ENCODE measurements at places on chromosomes 4 and X.

DNA sequence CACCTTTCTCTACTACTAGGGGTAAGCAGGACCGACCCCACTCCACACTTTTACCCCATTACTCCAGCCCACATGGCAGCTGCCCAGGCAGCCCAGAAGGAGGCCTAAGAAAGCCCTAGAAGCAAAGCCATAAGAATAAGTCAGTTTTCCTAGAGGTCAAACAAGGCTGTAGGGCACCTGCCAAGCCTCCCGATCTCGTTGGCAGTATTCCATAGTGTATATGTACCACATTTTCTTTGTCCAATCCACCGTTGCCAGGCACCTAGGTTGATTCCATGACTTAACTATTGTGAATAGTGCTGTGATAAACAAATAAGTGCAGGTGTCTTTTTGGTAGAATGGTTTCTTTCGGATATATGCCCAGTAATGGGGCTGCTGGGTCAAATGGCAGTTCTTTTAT lies 54.2 kb downstream of the RHOXF2B start:
- DNase-seq = no peak

- DNase-seq = no peak
Observed at GRCh38 chrX:97936296-97936695, 1052.6 kb downstream of the RPA4 start.

DNA sequence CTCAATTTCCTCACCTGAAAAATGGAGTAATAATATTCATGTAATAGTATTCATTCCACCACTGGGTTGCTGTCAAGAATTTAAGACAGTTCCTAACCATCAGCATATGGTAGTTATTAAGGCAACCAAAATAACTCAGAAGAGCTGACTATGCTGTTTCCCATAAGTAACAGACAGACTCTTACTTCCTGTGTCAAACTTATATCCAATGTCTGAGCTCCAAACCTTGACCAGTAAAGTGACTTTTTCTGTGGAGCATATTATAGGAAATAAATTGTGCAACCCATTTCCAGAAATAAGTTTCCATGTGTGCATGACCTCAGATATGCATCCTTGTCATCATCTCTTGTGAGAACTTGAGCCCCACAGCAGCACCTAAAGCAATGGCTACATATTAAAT lies 78.8 kb downstream of the HADH start:
- peak; percentile 75 for DNase-seq

GRCh38 chr4:41176340-41176739 lies 38.0 kb downstream of the APBB2 start:
- peak; percentile 86 for DNase-seq

DNA sequence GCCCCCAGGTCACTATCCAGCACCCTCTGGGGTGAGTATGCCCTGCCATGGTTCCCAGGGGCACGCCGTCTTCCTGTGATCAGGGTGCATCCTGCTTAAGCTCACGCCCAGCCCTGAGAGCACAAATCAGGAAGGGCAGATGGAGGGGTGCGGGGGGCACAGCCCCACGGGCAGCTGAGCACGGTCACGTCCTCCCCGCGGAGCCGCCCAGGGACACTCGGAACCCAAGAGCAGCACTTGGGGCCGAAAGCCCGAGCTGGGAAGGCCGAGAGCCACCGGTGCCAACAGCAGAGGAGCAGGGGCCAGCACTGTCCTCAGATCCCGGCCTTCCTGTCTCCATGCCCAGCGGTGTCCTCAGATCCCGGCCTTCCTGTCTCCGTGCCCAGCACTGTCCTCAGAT lies 21.5 kb downstream of the NELFA start:
- no peak for DNase-seq

- peak; percentile 10 for DNase-seq
Observed at GRCh38 chrX:72347366-72347765, 41.7 kb upstream of the CITED1 start.

- DNase-seq = no peak
Observed at GRCh38 chr4:6854098-6854744, 55.4 kb upstream of the TBC1D14 start.

DNA sequence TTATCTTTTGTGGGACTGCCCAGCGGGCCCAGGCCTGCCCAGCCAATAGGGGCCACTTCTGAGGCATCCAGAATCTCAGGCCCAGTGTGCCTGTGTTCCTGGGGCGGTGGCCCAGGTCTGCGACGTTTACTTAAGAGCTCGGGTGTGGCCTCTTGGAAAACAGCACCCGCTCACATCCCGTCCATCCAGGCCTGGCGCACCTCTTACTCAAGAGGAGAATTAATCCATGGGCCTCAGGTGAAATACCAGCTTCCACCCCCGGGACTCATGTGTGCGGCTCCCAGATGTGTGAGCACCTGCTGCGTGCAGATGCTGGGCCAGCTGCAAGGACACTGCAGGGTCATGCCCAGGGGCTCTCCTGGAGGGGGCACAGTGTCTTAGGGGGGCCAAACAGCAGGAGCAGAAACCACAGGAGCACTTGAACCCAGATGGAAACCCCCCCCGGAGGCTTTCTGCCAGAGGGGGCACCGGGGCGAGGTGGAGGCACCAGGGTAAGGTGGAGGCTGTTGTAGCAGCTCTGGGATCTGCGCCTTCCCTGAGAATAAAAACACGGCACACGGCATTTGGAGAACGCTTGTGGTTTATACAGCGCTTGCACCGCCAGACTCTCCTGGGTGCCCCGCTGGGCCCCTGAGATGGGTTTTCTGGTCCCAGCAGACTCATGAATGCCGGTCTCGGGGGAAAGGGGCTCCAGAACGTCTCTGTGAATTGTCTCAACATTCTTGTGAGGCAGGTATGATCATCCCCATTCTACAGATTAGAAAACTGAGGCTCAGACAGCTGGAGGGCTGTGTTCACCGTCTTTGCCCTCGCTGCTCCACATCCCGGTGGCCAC lies 2.8 kb downstream of the PSAPL1 start:
- no peak for DNase-seq

- DNase-seq = no peak
Observed at GRCh38 chr4:64799751-64800150, 390.5 kb upstream of the TECRL start.

DNA sequence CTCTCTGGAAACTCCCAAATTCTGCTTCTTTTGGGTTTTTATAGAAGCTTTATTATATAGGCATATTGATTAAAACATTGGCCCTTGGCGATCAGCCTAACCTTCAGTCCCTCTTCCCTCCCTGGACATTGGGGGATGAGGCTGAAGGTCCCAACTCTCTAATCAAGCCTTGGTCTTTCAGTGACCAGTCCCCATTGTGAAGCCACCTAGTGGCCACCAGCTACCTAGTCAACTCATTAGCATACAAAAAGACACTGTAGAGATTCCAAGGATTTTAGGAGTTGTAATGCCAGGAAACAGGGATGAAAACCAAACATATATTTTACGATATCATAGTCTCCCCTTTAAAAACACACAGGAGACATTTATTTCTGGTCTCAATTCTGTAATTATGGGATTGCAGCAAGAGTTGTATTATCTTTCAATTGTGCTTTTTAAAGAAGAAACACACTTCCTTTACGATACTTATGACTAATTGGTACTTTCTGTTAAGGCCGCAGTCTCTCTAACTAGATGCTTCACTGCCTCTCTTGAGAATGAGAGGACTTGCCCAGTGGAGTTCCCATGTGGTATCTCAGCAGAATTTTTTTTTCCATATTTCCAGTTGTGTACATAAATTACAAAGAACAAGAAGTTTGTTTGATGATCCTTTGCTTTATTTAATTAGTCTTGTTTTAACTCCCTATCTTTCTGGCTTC lies 58.2 kb downstream of the WDR17 start:
- peak; percentile 4 for DNase-seq

GRCh38 chrX:64976673-64977040 lies 407 bp upstream of the ZC4H2 start:
- DNase-seq = no peak

- DNase-seq = no peak
Observed at GRCh38 chr4:152708361-152708760, 28.6 kb upstream of the TMEM154 start.

GRCh38 chr4:54513204-54513603 lies 144.6 kb upstream of the KIT start:
- DNase-seq = peak; percentile 2

DNA sequence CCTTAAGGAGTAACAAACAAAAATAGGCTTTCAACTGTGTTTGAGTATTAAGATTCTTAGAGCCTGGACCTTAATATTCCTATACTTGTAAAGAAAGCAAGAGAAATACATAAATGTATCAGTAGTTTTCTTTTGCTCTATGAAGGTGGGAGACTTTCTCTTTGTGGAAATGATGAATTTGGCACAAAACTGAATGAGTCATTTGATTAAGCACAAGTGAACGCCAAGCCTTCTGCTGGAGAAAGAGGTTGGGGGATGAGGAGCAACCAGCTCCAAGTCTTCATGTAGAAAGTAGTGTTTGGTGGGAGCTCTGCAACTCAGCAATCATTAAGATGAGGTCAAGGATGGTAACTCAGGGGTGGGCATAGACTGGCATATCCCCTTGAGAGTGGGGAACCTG lies 49.6 kb downstream of the MEPE start:
- DNase-seq = no peak

DNA sequence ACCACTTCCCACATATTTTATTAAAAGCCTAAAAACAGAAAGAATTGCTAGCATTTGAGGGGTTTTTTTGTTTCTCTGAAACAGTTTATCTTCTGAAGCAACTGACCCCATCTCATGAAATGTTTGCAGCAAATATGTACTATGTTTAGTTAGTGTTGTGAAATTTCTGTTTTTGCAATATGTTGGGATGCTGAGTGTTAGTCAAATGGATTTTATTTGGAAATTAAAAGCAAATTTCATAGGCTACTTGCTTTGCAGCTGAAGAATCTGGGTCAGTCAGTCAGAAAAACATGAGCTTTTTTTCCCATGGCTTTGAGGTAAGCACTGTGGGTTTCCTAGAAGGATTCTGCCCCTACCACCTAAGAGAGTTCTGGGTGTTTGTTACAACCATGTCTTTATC lies 184.9 kb upstream of the DKK2 start:
- peak; percentile 73 for DNase-seq

DNA sequence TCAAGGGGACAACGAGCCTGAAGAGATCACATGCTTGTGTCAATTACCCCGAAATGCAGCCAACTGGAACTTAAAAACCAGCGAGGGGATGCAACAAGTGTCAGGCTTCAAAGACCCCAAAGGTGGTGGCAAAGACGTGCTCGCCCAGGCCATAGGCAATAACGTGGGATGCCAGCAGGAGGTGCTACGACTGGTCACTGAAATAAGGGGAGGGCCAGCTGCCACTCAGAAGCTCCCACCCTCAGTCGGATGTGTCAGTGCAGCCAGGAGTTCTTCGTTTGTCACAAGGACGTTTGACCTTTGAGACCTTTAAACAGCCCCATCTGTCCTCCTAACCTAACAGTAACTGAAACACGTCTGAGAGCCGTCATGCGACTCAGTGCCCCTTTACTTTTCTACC lies 556.8 kb upstream of the PCDH10 start:
- no peak for DNase-seq

- peak; percentile 73 for DNase-seq
Observed at GRCh38 chrX:110021258-110022022, 18.5 kb downstream of the TMEM164 start.

GRCh38 chr4:41427931-41428600 lies 109.9 kb upstream of the LIMCH1 start:
- no peak for DNase-seq

DNA sequence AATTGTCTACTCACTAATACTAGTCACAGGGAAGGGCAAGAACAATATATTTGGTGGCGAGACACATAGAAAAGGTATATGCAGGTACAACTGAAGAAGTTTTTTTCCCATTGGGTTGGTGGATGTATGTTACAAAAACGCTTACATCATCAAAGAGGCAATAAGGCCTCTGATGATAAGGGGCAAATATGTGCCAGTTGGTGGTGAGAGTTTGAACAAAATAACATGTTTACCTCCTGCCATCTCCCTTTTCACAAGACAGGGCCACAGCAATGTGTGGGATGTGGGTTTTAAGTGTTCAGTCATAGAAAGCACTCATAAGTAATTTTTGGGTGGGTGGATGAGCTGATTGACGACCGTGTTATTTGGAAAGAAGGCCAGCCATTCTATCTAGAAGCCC lies 41.7 kb downstream of the PAGE2 start:
- no peak for DNase-seq

GRCh38 chrX:47233333-47234113 lies 714 bp downstream of the USP11 start:
- DNase-seq = peak; percentile 98

DNA sequence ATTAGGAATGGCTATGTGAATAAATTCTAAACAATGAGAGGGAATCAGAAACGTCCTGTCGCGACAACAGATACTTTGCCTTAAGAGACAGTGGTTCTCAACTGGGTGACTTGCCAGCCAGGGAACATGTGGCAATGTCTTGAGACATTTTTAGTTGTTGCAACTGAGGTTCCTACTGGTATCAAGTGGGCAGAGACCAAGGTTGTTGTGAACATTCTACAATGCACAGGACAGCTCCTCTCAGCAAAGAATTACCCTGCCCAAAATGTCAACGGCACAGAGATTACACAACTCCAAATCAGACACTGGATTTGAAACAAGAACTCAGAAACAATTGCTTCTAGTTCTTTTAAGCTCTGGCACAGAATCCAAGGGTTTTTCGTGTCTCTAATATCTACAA lies 128.6 kb downstream of the ARHGAP6 start:
- DNase-seq = peak; percentile 15

DNA sequence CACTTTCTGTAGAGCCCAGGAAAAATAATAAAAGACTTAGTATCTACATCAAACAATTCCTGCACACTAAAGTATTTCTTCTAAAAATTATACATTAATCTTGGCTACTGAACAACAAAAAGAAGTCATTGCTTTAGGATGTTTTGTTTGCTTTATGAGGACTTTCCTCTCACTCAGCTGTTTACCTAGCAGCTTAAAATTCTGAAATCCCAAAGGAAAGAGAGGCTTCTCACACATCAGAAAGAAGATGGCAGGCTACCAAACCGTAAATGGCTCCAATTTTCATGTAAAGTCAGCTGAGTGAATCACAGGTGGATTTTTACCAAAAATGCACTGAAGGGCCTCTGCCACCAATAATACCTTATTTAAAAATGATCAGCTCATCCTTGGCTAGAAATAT lies 9.0 kb upstream of the TRPC3 start:
- DNase-seq = no peak

DNA sequence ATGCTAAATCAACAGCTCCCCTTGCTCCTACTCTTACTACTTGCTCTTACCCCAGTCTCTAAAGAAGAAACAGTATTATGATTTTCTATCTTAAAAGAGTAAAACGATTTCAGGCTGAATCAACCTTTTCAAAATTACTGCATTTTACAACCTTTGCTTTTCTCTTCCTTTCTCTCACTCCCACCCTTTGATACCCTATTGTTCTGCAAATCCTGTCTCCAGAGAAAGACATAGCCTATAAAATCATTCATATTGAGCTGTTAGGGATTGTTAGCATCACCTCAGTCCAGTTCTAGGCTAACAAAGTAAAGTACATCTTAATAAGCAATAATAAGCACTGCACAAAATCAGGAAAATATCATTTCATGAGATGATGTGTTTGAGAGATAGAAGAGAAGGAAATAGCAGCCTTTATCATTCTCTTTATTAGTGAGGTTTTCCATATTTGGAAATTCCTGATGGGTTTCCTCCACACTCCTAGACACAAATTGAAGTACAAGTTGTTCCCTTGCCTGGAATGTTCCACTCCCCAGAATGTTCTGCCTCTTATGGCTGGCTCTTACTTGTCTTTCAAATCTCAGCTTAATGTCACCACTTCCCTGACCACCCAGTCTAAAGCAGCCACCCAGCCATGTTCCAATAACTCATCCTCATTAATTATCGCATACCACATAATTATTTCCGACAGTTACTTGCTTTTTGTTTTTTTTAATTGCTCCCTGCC lies 219.7 kb downstream of the PALLD start:
- peak; percentile 24 for DNase-seq

Measured in fibroblast of gingiva (primary cell).